ENCODE measurements at places on chromosomes 3 and 15. TPM values are rescaled to one million over a fixed set of nuclear protein-coding genes. Genes with fewer than 3 reads are reported as not detected.
A peak's percentile ranks its signal among the peaks of the same experiment; 100 is the strongest.

GRCh38 chr3:30855400-30856292, 38.8 kb downstream of the GADL1 start:
- DNase-seq = no peak
- no peak overlapping the region for H3K27ac ChIP-seq
- H3K36me3 ChIP-seq = no peaks in the 10 kb centered on the region
- no peak overlapping the region for H3K4me3 ChIP-seq

DNA sequence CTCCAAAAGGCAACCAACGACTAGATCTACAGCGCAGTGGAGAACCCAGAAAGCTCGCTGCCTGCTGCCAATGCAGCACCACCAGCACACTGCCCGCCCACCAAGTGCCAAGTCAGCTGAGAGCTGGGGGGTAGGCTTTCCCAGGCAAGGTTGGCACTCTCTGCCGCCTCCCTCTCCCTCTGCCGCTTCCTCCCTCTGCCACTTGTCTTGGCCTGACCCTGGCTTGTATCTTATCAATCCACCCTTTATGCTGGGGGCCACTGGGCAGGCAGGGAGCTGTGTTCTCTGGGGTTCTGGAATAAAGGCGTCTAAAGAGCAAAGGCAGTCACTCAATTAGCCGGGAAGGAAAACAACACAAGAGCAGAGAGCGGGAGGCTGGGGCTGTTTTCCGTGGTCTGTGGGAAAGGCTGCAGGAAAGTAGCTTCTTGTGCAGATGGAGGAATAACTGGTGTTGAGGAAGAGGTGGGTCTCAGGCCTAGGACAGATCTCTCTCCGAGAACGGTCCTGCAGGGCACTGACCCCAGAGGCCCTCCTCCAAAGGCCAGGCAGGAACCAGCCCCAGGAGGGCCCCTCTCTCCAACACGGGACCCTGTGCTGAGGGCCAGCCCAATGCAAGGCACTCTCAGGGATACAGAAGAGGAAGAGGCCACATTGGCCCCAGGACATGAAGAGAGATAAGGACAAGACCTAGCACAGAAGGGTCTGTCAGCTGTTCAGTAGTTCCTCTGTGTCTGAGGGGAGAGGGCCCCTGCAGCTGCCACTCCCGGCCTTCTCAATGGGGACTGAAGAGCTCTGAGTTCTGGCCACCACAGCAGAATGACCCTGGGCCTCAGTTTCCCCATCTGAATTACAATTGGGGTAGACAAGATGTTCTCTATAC, 30.8 kb downstream of the ACSBG1 start:
- H3K4me3 ChIP-seq = no peak overlapping the region
- H3K27ac ChIP-seq = no peak overlapping the region
- H3K4me1 ChIP-seq = no peaks in the 10 kb centered on the region

DNA sequence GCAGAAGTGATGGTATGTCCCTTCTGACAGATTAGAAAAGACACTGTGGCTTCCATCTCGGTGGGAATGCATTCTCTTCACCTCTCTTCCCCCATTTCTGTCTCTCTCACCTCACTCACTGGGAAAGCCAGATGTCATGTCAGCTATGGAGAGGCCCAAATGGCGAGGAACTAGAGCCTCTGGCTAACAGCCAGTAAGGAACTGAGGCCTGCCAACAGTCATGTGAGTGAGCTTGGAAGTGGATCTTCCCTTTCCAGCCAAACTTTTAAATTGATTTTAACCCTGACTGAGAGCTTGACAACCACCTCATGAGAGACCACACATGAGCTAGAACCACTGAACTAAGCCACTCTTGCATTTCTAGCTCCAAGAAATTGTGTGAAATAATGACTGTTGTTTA, 35.2 kb upstream of the CDAN1 start:
- H3K4me3 ChIP-seq = no peak overlapping the region
- H3K36me3 ChIP-seq = peaks cover 22% of the 10 kb centered on the region
- H3K4me1 ChIP-seq = no peaks in the 10 kb centered on the region
- H3K27ac ChIP-seq = no peak overlapping the region
- no peaks in the 10 kb centered on the region for H3K27me3 ChIP-seq

GRCh38 chr15:51754267-51754666, 2.9 kb downstream of the TMOD2 start:
- peaks cover 16% of the 10 kb centered on the region for H3K4me1 ChIP-seq
- DNase-seq = no peak
- H3K4me3 ChIP-seq = no peak overlapping the region
- H3K27ac ChIP-seq = no peak overlapping the region
- peaks cover 38% of the 10 kb centered on the region for H3K27me3 ChIP-seq
- H3K36me3 ChIP-seq = no peaks in the 10 kb centered on the region

- peaks cover 25% of the 10 kb centered on the region for H3K36me3 ChIP-seq
- DNase-seq = peak; percentile 93
- H3K4me3 ChIP-seq = peak overlapping the region; percentile 82
- H3K27ac ChIP-seq = peak overlapping the region; percentile 96
- H3K27me3 ChIP-seq = no peaks in the 10 kb centered on the region
- H3K4me1 ChIP-seq = peaks cover 64% of the 10 kb centered on the region
Observed at GRCh38 chr15:75067123-75067830, 43.9 kb downstream of the PPCDC start.

DNA sequence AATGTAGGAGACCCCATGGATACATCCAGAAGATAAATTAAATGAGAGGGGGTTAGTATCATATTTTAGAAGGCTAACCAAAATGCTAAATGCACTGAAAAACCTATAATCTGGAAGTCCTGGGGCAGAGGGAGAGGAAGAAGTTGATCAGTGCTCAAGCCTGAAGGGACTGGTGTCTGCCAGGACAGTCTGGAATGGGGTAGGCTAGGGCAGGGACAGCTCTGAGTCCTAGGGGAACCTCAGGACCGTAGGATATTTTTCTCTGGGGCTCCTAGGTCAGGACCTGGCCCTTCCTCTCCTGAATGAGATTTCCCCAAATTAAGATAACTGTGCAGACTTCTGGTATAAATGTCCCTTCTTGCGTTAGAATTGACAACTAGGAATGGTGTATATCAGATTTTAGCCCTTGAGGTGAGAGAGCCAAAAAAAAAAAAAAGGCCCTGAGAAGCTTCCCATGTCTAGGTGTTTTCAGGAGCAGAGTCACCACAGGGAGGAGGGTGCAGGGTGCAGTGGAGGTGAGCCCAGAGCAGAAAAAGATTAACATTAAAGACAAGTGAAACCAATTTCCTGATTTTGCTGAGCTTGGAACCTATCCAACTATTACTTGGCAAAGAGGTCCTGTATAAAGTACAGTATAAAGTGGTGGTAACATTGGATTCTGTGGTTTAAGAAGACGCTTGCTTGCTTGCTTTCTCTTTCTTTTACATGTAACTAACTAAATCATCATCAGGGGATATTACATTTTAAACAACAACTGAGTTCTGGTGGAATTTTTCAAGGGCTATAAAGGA, 63.5 kb downstream of the HACD2 start:
- H3K4me1 ChIP-seq = peaks cover 22% of the 10 kb centered on the region
- no peak overlapping the region for H3K27ac ChIP-seq
- peaks cover 12% of the 10 kb centered on the region for H3K36me3 ChIP-seq
- H3K4me3 ChIP-seq = no peak overlapping the region
- H3K27me3 ChIP-seq = no peaks in the 10 kb centered on the region

GRCh38 chr3:104596551-104596950, 770.2 kb upstream of the ALCAM start:
- H3K4me1 ChIP-seq = no peaks in the 10 kb centered on the region
- peak; percentile 64 for DNase-seq

DNA sequence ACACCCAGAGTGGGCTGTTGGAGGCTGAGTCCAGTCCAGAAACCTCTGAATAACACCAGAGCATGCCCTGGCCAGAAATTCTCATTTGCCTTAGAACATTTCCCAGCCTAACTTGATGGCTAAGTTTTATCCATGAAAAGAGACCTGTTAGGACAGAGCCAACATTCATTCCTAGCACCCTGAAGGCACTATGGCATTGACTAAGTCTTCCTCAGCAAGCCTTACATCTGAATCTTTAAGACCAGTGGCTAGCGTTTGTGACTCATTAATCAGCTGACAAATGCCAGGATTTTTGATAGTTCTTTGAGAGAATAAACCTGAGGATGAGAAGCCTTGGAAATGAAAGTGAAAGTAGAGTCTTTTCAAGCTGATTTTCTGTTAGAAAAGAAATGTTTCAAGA, 1087.1 kb upstream of the ALCAM start:
- H3K27me3 ChIP-seq = no peaks in the 10 kb centered on the region
- H3K4me1 ChIP-seq = peaks cover 7% of the 10 kb centered on the region
- peak overlapping the region; percentile 63 for H3K4me3 ChIP-seq
- DNase-seq = no peak
- no peaks in the 10 kb centered on the region for H3K36me3 ChIP-seq

The SMAD6 gene
- 0.40 TPM for total RNA-seq
